ENCODE measurements at places on chromosomes 3 and 15. TPM values are rescaled to one million over a fixed set of nuclear protein-coding genes. Genes with fewer than 3 reads are reported as not detected.

The CDCP1 gene
- total RNA-seq = 23.2 TPM

The TMEM212 gene
- not detected for total RNA-seq

The CHDH gene
- total RNA-seq = 0.34 TPM

The GPR87 gene
- 0.17 TPM for total RNA-seq

The POPDC2 gene
- not detected for total RNA-seq

The BFSP2 gene
- total RNA-seq = not detected

The ADAMTSL3 gene
- total RNA-seq = 1.0 TPM

The MCF2L2 gene
- total RNA-seq = 3.2 TPM

The GOLGA8H gene
- 0.15 TPM for total RNA-seq

The FAM3D gene
- total RNA-seq = not detected

The SCG5 gene
- 16.3 TPM for total RNA-seq

The GOLGA6L26 gene
- total RNA-seq = not detected

The CPN2 gene
- not detected for total RNA-seq

The GOLGA8S gene
- not detected for total RNA-seq

The BSN gene
- total RNA-seq = 0.17 TPM

The NPAP1 gene
- not detected for total RNA-seq

The C15orf62 gene
- total RNA-seq = not detected

The SKIC8 gene
- 66.1 TPM for total RNA-seq
